ENCODE measurements at places on chromosomes 12 and 14.

- DNase-seq = no peak
Observed at GRCh38 chr12:2248901-2249381, 196.2 kb downstream of the CACNA1C start.

GRCh38 chr12:34311337-34311736 is 289.0 kb downstream of the ALG10 start:
- no peak for DNase-seq

GRCh38 chr14:47284283-47284682 is 391.1 kb downstream of the MDGA2 start:
- DNase-seq = no peak

- DNase-seq = no peak
Observed at GRCh38 chr14:58994130-58994529, 194.3 kb upstream of the DAAM1 start.

DNA sequence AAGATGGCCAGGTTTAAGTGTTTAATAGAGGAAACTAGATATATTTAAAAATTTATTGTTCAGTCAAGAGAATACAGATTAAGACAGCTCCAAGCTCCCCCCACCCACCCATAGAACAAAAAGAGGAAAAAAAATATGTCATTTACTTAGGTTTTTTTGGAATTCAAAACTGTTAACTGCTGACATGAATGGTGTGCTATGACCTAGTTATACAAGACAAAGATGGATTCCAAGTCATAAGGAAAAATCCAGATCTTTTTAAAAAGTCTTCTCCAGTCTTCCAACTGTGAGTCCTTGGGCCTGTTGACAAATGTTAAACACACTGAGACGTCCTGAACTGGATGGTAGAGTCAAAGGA is 1.3 kb upstream of the SETD1B start:
- DNase-seq = no peak

GRCh38 chr14:64910847-64911495 is 3.3 kb upstream of the CHURC1 start:
- no peak for DNase-seq

GRCh38 chr14:93062890-93063289 is 52.8 kb downstream of the ITPK1 start:
- DNase-seq = no peak

- no peak for DNase-seq
Observed at GRCh38 chr14:53519137-53519536, 366.0 kb upstream of the DDHD1 start.

DNA sequence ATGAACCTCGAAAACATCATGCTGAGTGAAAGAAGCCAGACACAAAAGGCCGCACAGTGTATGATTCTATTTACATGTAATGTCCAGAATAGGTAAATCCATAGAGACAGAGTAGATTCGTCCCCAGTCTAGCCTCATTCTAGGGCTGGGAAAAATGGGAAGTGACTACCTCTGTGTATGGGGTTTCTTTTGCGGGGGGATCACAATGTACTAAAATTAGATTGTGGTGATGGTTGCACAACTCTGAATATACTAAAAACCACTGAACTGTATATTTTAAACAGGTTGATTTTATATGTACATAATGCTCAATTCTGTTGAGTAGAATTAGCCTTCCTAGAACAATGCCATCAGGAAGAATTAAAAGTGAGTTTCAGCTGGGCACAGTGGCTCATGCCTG is 6.3 kb upstream of the RILPL2 start:
- no peak for DNase-seq

DNA sequence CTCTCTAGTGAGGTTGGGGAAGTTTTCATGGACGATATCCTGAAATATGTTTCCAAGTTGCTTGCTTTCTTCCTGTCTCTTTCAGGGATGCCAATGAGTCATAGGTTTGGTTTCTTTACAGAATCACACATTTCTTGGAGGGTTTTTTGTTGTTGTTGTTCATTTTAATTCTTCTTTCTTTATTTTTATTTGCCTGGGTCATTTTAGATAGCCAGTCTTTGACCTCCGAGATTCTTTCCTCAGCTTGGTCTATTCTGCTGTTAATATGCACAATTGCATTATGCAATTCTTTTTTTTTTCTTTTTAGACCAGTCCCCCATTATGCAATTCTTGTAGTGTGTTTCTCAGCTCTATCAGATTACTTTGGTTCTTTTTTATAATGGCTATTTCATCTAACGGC is 338.9 kb downstream of the AEBP2 start:
- no peak for DNase-seq

DNA sequence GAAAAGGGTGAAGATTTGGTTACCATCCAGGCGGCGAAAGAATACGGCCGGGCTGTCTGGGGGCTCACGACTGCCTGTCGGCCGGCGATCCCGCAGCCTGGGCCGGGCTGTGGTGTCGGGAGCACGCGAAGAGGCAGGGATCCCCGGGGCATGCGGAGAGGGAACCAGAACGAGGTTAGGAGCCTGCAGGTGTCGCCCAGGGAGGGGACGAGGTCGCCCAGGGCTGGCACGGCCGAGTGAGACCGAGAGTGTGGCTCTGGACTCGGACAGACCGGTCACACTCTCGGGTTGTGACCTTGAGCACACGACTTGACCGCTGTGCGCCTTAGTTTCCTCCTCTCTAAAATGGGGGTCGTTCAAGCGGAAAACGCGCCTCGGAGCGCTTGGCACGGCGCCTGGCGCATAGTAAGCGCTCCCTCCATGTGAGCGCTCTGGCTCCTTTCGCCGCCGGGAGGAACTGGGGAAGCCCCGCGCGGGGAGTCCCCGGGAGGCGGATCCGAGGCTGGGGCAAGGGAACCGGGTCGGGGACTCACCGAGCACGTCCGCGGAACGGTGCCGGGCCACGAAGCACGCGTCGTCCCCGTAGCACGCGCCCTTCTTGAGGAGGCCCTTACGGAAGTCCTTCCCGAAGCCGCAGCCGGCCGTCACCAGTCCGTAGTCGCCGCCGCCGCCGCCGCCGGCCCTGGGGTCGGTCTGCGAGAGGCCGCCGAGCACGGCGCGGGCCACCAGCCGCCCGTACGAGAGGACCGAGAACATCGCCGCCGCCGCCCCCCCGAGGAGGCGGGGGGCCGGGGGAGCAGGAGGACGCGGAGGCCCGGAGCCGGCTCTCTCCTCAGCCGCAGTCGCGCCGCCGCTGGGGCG is 612 bp downstream of the PPTC7 start:
- DNase-seq = peak; percentile 87

GRCh38 chr12:28540324-28540714 is 350.1 kb downstream of the CCDC91 start:
- no peak for DNase-seq
